RKO (cell line): ENCODE measurements at places on chromosomes 1 and 21.
A peak's percentile ranks its signal among the peaks of the same experiment; 100 is the strongest.

DNA sequence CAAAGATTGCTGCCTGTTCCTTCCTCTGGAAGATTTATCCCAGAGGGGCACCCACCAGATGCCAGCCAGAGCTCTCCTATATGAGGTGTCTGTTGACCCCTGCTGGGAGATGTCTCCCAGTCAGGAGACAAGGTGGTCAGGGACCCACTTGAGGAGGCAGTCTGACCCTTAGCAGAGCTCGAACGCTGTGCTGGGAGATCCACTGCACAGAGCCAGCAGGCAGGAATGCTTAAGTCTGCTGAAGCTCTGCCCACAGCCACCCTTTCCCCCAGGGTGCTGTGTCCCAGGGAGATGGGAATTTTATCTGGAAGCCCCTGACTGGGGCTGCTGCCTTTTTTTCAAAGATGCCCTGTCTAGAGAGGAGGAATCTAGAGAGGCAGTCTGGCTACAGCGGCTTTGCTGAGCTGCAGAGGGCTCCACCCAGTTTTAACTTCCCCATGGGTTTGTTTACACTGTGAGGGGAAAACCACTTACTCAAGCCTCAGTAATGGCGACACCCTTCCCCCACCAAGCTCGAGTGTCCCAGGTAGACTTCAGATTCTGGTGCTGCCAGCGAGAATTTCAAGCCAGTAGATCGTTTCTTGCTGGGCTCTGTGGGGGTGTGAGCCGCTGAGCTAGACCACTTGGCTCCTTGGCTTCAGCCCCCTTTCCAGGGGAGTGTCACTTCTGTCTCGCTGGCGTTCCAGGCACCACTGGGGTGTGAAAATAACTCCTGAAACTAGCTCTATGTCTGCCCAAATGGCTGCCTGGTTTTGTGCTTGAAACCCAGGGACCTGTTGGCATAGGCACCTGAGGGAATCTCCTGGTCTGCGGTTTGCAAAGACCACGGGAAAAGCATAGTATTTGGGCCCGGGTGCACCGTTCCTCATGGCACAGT is 51.1 kb upstream of the PDC start:
- DNase-seq = no peak

DNA sequence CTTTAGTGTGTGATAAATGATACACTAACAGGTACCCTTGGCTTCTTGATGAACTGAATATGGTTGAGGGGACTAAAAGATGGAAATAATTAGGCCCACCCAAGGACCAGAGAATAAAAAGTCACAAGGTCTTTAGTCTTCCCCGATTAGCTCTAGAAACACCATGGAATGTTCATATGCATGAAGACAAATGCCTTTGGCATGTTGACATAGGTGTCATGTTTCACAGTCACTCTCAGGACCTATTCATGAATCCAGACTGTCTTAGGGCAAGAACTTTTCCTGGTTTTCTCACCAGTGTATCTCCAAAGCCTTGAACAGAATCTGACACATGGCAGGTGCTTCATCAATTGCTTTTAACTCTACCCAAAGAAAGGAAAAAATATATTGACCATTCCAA is 412.8 kb downstream of the AJAP1 start:
- DNase-seq = no peak

DNA sequence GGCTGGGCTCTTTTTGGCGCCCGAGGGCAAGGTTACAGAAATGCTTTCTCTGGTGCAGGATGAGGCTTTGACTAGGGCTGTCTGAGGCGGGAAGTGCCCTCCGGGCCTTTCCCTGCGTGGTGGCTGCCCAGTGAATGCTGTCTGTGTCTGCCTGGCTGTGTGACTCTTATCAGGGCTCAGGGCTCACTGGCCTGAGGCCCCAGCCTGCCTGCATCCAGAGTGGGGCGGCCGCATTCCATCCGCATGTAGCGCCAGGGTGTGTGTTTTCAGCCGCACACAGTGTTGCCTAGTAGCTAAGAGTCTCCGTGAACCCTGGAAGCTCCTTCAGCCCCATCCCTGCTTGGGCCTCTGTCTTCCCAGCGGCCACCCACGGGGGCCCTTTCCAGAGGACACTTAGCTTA is 59.1 kb downstream of the FAAP20 start:
- no peak for DNase-seq

DNA sequence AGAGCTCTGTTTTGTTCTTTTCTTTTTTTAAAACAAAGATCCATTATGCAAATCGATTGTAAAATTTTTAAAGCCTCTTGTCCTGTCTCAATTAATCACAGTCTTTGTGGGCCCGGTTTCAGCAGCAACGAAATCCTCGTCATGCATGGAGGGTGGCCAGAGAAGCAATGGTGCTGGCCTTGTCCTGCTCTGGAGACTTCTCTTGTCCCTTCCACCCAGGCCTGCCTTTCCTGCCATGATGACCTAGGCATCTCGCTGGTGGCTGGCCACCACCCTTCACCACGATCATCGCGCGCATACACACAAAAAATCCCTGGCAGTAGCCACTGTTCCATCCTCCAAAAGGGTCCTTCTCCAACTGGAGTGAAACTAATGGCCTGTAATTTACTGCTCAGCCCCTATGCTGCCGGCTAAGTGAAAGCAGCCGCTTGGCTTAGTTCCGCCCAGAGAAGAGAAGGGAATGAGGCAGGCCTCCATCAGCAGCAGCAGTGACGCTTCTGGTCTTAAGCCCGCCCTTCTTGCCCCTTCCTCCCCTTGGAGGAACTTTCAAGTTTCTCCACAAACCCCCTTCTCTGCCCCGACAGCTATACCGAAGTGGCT is 309.5 kb downstream of the NPHP4 start:
- no peak for DNase-seq

DNA sequence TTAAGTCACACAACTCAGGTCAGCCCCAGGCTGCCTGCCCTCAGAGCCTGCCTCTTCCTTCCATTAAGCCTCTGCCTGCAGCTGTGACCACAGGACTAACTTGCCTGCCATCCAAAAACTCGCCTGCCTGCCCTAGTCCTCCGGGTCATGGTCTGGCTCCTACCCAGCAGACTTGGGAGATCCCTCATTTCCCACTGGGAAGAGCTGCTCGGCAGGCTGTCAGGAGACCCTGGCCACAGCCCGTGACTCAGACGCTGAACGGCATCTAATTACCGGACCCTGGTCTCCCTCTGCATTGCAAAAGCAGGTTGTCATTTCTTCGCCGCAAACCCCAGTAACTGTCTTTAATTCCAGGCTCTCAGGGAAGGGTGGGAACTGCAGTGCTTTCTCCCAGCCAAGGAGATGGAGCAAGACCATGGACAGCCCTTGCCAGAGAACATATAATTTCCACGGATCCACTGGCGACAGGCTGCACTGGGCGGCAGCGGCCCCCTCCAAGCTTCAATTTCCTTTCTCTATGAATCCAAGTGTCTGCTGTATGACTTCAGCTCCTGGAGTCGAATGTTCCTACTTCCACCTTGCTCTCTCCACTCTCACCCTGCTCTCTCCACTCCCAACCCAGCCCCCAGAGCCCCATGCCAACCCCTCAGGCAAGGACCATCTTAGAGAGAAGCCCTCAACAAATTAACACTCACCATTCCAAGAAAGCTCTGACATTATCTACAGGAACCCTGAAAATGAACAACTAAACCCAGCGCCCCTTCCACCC is 20.4 kb downstream of the OLFML2B start:
- no peak for DNase-seq

- no peak for DNase-seq
Measured at GRCh38 chr1:88060112-88060673, 623.9 kb upstream of the PKN2 start.

GRCh38 chr1:156828400-156829124 is 11.9 kb upstream of the SH2D2A start:
- DNase-seq = no peak

GRCh38 chr1:181083842-181084605 is 4.5 kb upstream of the IER5 start:
- DNase-seq = peak; percentile 59

- no peak for DNase-seq
Measured at GRCh38 chr1:167520711-167521206, 2.4 kb upstream of the CD247 start.

DNA sequence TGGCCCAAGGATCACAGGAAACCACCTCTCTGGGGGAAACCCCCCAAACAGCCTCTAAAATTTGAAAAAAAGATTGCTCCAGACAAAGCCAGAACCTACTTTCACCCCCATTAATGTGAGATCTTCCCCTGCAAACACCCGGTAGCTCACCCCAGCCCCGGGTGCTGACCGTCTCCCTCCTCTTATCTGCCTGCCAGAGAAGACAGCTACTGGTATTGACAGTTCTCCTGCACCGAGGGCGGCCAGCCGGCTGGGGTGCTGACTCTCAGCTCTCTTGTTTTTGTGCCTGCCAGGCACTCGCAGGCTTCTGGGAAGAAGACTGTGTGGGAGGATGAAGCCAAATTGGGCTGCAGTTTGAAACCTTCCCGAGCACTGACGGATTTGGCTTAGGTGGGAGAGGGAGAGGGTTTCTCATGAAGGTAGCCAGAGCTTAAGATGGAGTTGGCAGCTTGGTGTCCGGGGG is 48.2 kb downstream of the RASSF5 start:
- no peak for DNase-seq

DNA sequence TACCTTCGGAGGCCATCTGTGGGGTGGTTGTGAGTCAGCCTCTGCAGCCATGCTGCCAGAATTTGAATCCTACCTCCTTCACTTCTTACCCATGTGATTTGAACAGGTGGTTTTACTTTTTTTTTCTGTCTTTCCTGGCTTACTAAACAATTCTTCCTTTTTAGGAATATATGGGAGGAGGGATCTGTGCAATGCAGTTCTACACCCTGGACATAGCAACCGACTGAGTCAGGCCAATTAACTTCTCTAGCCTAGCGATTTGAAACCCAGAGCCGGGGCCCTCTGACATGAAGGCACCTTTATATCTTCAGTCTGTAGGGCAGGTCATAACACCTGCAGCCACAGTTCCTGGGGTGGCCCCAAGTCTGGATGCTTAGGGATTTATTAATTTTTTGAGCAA is 83.6 kb downstream of the ST6GALNAC3 start:
- DNase-seq = no peak

GRCh38 chr21:44010429-44010828 is 1.7 kb upstream of the TRAPPC10 start:
- DNase-seq = no peak

- DNase-seq = no peak
Measured at GRCh38 chr1:11925938-11926292, 312 bp downstream of the KIAA2013 start.

- no peak for DNase-seq
Measured at GRCh38 chr1:198858033-198858432, 219.2 kb downstream of the PTPRC start.

GRCh38 chr1:168422203-168422847 is 121.5 kb downstream of the XCL2 start:
- no peak for DNase-seq

DNA sequence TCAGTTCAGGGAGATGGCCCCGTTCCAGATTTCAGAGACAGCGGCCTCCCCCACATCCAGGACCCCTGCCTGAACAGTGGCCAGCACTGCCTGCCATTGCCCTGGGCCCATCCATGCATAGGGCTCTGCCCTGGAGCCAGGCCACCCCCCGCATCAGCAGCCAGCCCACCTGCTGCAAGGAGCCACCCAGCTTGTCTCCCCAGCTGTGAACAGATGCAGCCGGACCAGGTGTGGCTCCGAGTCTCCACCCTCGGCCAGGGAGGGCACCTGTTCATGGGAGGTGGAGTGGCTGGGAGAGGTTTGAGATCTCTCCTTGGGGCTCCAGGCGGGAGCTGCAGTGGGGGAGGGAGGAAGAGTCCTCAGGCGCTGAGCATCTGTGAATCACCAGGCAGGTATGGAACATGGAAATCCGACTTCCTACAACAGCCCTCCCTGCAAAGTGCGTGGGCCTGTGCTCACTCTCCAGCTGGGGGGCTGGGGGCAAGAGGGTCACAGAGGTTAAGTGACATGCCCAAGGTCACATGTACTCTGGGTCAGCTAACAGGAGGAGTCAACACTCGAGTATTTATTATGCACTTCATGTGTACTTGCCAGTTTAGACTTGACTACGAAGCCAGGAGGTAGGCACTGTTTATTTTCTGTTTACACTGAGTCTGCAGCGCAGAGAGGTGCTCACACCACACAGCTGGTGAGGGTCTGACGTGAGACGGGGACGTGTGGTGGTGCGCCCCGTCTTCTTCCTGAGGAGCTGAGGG is 4.8 kb upstream of the HES5 start:
- no peak for DNase-seq

DNA sequence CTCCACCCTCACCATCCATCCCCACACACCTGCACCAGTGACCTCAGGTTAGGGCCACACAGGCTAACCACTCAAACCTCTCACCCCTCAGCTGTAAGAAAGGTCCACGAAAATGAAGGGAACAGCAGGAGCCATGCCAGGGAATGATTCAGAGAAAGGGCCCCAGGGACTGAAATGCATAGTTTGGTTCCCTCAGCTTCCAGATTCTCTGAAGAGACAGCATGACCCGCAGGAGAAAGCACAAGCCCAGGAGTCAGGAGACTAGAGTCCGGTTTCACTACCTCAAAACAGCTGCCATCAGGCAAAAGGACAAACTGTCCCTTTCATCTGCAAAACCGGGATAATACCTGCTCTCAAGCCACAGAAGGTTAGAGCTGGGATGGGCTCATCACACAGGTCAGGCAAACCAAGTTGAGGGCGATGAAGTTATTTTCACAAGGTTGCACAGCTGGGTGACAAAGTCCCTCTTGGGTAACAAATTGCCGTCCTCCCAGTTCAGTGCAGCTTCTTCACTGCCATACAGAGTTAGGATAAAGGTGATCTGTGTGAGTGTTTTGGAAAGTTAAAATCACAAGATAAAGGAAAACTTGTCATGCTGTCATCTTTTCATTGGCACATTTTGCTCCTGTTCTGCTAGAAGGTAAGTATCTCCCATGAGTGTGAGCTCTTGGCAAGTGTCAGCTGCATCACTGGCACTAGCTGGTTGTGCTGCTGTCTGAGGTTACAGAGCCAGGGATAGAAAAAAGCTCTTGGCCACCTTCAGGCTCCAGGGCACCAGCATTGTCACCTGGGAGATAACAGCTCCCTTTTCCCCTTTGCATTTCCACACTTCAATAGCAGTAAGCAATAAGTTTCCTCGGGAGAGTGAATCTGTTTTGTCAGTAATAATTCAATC is 120.4 kb downstream of the KCNH1 start:
- DNase-seq = no peak

- DNase-seq = no peak
Measured at GRCh38 chr1:209890641-209891330, 47.2 kb upstream of the SYT14 start.

- DNase-seq = no peak
Measured at GRCh38 chr1:207959141-207959825, 48.4 kb upstream of the CD34 start.

- no peak for DNase-seq
Measured at GRCh38 chr21:37874904-37875780, 41.1 kb downstream of the KCNJ6 start.
